ENCODE measurements at places on chromosomes 16 and 17.

GRCh38 chr16:26464576-26465266 lies 602.0 kb upstream of the C16orf82 start:
- no peak for DNase-seq

- no peak for DNase-seq
These were observed 401.7 kb upstream of the MAF start for GRCh38 chr16:80002261-80002660.

DNA sequence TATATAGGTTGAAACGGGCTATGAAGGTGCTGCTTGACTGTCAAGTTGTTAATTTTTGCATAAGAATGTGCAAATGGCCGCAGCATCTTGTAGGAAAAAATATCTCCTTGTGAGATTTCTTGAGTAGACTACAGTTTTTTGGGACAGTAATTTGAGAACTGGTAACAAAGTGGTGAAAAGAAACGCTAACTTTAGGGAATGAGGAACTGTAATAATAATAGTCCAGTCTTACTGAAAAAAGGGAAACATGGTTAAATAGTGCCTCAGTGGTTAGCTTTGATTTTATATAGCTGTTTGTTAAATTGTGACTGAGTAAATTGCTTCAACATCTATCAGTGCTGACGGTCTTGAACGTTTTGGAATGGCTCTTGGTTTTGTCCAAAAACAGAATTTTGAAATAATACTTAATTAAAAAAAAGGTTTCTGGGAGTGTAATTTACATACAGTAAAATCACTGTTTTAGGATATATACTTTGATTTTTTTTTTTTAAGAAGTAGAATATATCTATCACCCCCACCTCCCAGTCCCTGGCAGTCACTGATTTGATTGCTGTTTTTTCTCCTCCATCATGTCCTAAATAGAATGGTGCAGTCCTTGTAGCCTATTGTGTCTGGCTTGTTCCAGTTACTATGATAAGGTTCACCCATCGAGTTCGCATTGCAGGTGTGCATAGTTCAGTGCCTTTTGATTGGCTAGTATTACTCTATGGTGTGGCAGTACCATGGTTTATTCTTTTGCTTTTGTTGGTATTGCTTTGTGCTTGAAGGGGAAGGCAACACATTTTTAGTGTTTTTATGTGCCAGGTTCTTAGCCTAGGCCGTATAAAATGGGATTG lies 2.8 kb downstream of the HAPSTR1 start:
- no peak for DNase-seq

GRCh38 chr17:58377093-58377601 lies 25.1 kb upstream of the SUPT4H1 start:
- no peak for DNase-seq

DNA sequence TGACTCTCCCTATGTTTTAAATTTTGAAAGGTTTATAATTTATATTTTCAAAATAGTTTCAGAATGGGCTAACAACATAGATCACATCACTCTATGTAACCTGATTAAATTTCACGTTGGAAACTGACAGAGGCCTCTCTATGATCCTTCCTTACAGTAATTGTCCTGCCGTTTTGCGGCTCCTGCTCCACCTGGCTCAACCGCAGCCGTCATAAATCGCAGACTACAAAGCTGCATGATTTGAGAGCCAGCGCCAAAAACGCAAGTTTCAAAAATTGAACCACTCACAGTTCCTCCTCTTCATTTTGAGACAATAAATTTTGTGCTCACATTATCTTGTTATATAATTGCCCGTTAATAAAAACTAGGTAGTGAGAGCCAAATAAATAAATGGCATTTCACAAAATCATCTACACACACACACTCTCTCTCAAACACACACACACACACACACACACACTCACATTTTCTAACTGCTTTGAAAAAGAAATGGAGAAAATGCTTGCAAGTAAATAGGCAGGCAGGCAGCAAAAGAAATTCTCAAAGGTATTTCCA lies 263.1 kb upstream of the PSMD7 start:
- DNase-seq, result no peak

- no peak for DNase-seq
These were observed 248.7 kb downstream of the SNX29 start for GRCh38 chr16:12225255-12225654.

DNA sequence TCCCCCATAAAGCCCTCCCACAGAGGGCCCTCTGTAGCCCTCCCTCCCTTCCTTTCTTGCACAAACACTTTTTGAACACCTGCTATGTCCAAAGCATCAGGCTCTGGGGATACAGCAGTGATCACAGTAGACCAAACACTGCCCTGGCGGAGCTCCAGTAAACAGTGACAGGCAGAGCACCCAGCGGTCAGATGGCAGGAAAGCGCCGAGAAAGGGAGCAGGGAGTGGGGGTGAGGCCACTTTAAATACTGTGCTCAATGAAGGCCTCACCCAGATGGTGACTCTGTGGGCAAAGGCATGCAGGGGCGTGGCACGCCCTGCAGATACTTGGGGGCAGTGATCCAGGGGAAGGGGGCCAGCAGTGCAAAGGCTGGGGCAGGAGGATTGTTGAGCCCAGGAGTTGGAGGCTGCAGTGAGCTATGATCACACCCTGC lies 7.6 kb downstream of the PRR29 start:
- DNase-seq, result no peak

DNA sequence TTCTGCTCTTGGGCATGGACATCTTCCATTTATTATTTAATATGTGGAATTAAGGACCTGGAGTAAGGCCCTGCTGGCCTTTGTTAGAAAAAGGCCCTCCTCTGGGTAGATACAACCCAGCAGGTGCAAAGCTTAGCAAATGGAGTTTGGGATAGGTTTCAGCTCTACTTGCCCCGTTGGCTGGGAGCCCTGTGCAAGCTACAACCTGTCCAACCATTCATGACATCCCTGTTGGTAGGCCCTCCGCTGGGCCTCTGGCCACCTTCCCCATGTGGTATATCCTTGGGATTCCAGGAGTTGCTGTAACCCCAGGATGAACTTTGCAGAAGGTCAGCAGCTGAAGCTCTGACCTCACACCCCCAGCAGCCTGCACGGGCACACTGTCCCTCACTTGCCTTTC lies 6.4 kb downstream of the NGFR start:
- no peak for DNase-seq

- DNase-seq, result no peak
These were observed 11.3 kb downstream of the RBL2 start for GRCh38 chr16:53445534-53445933.

DNA sequence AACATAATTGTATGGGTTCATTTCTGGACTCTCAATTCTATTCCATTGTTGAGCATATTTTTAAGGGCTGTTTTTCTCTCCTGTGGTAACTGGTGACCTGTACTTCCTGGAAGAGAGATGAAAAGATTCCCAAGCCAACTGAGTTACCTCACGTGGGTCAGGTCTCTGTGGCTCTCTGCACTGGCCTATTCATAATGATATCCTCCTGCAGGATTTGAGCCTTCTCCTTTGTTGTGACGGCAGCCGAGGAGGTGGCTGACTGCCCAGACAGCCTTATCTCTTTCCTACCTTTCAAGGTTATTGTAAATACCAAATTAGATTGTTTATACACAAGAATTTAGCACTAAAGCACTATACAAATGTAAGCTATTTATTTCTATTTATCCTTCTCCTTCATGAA lies 2.7 kb upstream of the ACE start:
- DNase-seq, result no peak

GRCh38 chr17:80615376-80615775 lies 70.7 kb downstream of the RPTOR start:
- no peak for DNase-seq

DNA sequence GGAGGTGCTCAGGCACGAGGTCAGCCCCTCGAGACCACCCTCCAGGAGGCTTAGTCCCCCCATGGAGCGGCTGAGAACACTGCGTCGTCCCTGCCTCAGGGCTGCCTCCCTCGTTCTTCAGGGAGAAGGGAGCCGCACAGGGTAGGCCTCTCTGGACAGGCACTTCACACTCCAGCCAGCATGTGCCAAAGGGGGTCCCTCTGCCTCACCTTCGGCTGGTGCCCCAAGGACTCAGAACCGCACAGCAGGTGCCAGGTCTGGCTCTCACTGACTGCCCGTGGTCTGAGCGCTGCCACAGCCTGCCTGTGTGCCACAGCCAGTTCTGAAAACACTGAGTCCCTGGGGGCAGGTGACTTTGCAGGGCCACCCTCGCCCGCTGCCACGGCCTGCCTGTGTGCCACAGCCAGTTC lies 7.1 kb downstream of the P2RX5 start:
- no peak for DNase-seq

GRCh38 chr17:79413611-79414010 lies 197.2 kb downstream of the RBFOX3 start:
- no peak for DNase-seq

- DNase-seq, result no peak
These were observed 111.7 kb downstream of the SPECC1 start for GRCh38 chr17:20120836-20121235.

- DNase-seq, result no peak
These were observed 31.9 kb downstream of the CDK5R1 start for GRCh38 chr17:32518646-32519227.

- no peak for DNase-seq
These were observed 542.0 kb downstream of the WWOX start for GRCh38 chr16:78641433-78641832.

DNA sequence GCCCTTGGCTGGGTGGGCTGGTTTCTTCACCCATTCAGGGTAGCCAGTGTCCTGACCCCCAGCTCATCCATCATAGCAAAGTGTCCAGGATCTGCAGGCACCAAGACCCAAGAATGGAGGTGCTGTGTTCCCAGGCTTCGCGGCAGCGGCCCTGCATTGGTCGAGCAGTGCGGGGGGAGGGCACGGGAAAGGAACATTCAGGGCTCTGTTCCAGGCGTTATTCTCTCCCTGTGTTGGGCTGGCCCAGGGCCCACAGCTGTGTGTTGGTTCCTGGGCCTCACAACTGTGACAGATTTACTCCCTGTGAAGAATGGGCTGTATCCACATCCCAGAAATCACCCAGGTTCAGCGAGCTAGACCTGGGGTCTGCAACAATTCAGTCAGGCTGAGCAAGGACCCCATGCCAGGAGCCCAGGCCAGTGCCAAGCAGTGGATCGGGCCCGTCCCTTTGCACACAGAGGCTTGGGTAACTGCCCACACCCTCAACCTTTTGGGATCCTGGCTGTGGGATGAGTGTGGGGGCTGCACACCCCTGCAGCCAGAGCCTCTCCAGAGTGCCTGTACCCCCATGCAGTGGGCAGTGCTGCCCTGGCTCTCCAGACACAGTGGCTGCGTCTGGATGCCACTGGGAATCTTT lies 10.0 kb downstream of the GPT2 start:
- DNase-seq, result no peak

DNA sequence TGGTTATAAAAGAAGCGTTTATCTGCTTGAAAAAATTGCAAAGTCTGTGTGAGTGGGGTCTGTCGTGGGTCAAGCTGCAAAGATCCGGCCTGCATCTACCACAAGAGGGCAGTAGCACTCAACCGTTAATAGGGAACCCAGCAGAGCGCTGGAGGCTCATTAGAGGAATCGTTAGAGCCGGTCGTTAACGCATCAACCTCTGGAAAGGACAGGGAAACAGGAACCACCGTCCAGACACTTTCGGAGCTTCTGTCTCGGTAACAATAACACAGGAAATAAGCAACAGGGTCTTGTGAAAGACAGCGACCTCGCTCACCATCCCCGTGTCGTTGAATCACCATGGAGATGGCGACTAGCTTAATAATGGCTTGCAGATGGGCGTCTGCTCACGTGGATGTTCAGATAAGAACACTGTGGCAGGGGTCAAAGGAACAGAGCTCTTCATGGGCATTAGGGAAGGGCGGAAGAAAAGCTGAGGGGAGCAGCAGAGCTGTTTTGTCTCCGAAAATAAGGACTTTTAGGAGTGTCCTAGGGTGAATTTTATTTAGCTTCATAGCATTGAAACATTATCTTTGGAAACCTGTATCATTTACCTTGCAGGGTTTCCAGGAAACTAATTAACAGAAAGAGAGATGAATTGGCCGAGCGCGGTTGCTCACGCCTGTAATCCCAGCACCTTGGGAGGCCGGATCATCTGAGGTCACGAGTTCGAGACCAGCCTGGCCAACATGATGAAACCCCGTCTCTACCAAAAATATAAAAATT lies 11.9 kb upstream of the NSRP1 start:
- peak; percentile 64 for DNase-seq

DNA sequence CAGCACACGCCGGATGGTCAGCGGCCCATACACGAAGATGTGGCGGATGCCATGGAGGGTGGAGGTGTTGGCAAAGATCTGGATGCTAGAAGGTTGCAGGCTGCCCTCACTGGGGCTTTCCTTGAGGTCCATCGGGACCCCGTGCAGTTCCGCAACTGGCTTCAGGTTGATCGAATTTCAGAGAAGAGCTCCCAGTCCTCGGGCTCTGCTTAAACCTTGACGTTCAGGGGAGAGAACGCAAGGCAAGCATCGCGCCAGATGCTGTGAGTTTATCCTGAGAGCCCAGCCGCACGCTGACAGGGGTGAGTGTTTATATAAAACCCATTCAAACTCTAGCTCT lies 98.7 kb upstream of the CCL2 start:
- DNase-seq, result no peak

GRCh38 chr16:50705436-50706110 lies 12.2 kb downstream of the NOD2 start:
- DNase-seq, result no peak

GRCh38 chr17:50469671-50470305 lies 1.1 kb upstream of the CHAD start:
- DNase-seq, result no peak

DNA sequence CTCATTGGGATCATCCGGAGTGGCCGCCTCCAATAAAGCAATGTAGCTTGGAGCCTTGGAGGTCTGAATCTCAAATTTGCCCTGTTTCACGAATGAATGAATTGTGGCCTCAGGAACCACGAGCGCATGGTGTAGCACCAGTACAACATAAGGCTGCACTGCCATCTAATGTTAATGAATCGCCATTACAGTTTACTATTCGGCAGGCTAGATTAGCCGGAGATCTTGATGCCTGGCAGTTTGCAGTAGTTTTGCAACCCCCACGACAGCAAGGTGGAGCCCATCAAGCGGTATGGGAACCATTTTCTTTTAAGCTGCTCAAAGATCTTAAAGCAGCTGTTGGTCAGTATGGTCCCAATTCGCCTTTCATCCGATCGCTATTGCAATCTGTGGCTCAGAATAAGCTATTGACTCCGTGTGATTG lies 18.8 kb downstream of the ALOX15B start:
- DNase-seq, result peak; percentile 38

DNA sequence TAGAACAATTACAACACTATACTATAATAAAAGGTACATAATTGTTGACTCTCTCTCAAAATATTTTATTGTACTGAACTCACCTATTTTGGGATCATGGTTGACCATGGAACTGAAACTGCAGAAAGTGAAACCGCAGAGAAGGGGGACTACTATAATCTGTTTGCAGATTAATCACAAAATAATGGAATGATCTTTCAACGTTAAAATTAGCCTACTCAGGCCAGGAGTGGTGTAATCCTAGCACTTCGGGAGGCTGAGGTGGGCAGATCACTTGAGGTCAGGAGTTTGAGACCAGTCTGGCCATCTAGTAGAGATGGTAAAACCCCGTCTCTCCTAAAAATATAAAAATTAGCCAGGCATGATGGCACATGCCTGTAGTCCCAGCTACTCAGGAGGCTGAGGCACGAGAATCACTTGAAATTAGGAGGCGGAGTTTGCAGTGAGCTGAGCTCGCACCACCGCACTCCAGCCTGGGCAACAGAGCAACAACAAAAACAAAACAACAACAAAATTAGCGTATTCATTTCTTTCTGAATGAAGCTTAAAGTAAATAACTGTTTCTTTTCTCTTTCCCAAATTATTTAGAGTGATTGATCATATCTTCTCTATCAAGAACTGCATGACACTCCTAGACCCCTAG lies 45.6 kb downstream of the IKZF3 start:
- no peak for DNase-seq

Data from activated gamma-delta T cell treated with Interleukin-2 at 50 U/mL for 16 hours (primary cell).